Nephron progenitor cell (in vitro differentiated cells): ENCODE measurements at places on chromosomes 5 and 9.

DNA sequence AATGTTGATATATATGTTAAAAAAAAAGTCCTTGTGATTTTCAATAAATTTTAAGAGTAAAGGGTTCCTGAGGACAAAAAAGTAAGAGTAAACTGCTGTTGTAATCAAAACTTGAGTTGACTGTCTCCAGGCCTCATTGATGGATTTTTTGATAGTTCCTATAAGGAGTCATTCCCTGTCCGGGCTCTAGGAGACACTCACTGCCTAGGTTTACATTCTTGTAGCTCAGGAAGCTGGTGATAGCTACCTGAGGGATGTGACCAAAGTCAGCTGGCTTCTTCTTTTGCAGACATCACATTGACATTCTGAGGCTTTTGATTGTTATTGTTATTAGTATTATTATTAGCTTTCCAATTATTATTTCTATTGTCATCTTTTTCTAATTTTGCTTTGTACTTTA lies 116.5 kb upstream of the FBXL7 start:
- no peak overlapping the region for H3K27ac ChIP-seq
- H3K27me3 ChIP-seq, result peaks cover 2% of the 10 kb centered on the region
- no peak overlapping the region for H3K4me3 ChIP-seq
- H3K4me1 ChIP-seq, result peaks cover 17% of the 10 kb centered on the region
- H3K36me3 ChIP-seq, result no peaks in the 10 kb centered on the region

DNA sequence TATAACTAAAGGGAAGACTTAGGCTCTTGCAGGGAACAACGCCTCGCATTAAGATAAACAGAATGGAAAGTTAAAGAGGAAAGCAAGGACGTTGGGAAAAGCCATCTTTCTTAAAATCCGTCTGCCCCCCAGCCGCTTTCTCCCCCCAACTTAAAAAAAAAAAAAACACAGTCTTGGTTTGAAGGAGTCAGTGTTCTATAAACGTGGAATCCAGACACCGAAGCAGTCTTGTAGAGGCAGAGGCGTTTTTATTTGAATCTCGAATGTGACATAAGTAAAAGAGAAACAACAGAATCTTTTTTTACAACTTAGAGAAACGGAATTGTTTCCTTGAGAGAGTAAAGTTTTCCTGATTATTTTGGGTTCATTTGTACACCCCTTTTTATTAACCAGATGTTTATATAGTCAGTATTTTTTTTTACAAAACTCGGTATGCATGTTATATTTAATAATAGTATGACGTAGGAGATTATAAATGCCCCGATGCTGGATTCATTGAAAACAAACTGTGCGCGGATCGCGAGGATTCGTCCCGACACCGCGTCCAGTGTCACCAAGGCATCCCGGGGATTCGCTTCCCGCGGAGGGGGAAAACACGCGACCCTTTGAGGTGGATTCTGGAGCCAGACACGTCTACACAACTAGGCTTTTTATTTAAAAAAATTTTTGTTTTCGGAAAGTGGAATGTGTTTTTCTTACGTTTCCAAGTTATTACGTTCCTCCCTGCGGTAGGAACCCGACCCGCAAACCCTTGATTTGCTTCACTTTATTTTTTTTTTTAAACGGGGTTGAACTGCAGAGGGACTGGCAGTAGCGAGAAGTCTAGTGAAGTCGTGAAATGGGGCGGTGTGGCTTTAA lies 6.7 kb downstream of the PTCH1 start:
- H3K27me3 ChIP-seq, result peaks cover 11% of the 10 kb centered on the region
- H3K27ac ChIP-seq, result peak overlapping the region; percentile 100
- H3K36me3 ChIP-seq, result no peaks in the 10 kb centered on the region

GRCh38 chr5:142176255-142176654 lies 67.7 kb downstream of the NDFIP1 start:
- H3K27me3 ChIP-seq, result no peaks in the 10 kb centered on the region
- no peak for DNase-seq
- no peak overlapping the region for H3K27ac ChIP-seq
- H3K4me1 ChIP-seq, result peaks cover 26% of the 10 kb centered on the region

- no peaks in the 10 kb centered on the region for H3K4me1 ChIP-seq
- H3K27ac ChIP-seq, result no peak overlapping the region
- no peak overlapping the region for H3K4me3 ChIP-seq
- H3K36me3 ChIP-seq, result peaks cover 4% of the 10 kb centered on the region
- DNase-seq, result no peak
- no peaks in the 10 kb centered on the region for H3K27me3 ChIP-seq
Observed at GRCh38 chr5:80503641-80504040, 15.7 kb downstream of the FAM151B start.

- H3K36me3 ChIP-seq, result no peaks in the 10 kb centered on the region
- no peak for DNase-seq
- no peak overlapping the region for H3K27ac ChIP-seq
- H3K4me1 ChIP-seq, result no peaks in the 10 kb centered on the region
- no peak overlapping the region for H3K4me3 ChIP-seq
Observed at GRCh38 chr5:53008751-53009150, 19.6 kb downstream of the ITGA2 start.

GRCh38 chr9:35609820-35610163 lies 4.7 kb downstream of the TESK1 start:
- no peak overlapping the region for H3K4me3 ChIP-seq
- H3K27ac ChIP-seq, result no peak overlapping the region
- no peak for DNase-seq
- H3K4me1 ChIP-seq, result peaks cover 17% of the 10 kb centered on the region
- H3K27me3 ChIP-seq, result peaks cover 33% of the 10 kb centered on the region
- peaks cover 11% of the 10 kb centered on the region for H3K36me3 ChIP-seq

DNA sequence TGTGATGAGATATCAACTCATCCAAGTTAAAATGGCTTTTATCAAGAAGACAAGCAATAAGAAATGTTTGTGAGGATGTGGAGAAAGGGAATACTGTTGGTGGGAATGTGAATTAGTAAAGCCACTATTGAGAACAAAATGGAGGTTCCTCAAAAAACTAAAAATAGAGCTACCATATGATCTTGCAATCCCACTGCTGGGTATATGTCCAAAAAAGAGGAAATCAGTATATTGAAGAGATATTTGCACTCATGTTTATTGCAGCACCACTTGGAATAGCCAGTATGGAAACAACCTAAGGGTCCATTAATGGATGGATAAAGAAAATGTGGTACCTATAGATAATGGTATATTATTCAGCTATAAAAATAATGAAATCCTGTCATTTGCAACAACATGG lies 25.1 kb downstream of the PPIP5K2 start:
- DNase-seq, result no peak
- no peak overlapping the region for H3K27ac ChIP-seq

- no peak overlapping the region for H3K4me3 ChIP-seq
- DNase-seq, result no peak
- peaks cover 17% of the 10 kb centered on the region for H3K27me3 ChIP-seq
- H3K27ac ChIP-seq, result no peak overlapping the region
Observed at GRCh38 chr9:113436728-113437515, 26.4 kb downstream of the C9orf43 start.

DNA sequence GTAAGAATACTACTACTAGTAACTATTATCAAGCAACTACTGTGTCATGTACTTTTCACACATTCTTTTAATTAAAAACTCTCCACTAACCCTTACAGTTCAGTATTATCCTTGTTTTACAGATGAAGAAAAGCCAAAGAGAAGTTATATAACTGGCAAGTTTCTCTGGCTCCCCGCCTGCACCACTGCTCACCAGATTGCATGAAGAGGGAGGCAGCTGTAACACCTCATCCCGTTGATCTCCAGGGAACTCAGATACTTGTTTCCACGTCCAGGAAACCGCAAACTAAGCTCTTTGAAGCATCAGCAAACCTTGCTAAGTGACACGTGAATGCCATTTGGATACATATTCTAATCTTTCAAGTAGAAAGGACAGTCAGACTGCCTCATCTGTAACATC lies 70.3 kb downstream of the RIGI start:
- no peaks in the 10 kb centered on the region for H3K4me1 ChIP-seq
- H3K36me3 ChIP-seq, result peaks cover 36% of the 10 kb centered on the region
- H3K4me3 ChIP-seq, result no peak overlapping the region
- no peaks in the 10 kb centered on the region for H3K27me3 ChIP-seq
- DNase-seq, result no peak
- no peak overlapping the region for H3K27ac ChIP-seq

DNA sequence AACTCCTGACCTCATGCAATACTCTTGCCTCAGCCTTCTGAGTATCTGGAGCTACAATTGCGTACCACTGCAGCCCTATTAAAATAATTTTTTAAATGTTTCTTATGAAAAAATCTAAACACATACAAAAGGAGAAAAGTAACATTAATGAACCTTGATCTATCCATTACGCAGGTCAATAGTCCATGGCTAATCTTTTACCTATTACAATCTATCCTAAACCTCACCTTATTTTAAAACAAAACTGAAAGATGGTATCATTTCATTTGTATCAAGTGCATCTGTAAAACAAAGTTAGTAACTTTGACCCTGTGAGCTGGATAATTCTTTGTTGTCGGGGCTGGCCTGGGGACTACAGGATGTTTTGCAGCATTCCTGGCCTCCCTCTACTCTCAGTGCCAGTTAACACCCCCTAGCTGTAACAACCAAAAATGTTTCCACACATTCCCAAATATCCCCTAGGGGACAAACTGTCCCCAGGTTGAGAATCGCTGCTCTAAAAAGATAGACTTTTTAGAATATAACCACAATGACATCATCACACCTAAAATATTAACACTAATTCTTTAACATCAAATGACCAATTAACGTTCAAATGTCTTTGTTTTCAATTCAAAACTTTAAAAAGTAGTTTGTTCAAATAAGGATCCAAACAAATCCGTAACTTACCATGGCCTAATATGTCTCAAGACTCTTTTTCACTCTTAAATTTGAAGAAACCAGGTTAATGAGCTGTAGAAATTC lies 54.8 kb downstream of the RNF38 start:
- H3K36me3 ChIP-seq, result peaks cover 92% of the 10 kb centered on the region
- H3K27ac ChIP-seq, result no peak overlapping the region
- no peak overlapping the region for H3K4me3 ChIP-seq
- H3K4me1 ChIP-seq, result no peaks in the 10 kb centered on the region

GRCh38 chr5:127936439-127936972 lies 147.1 kb upstream of the SLC12A2 start:
- no peaks in the 10 kb centered on the region for H3K36me3 ChIP-seq
- peaks cover 47% of the 10 kb centered on the region for H3K4me1 ChIP-seq
- peaks cover 11% of the 10 kb centered on the region for H3K27me3 ChIP-seq
- DNase-seq, result no peak

DNA sequence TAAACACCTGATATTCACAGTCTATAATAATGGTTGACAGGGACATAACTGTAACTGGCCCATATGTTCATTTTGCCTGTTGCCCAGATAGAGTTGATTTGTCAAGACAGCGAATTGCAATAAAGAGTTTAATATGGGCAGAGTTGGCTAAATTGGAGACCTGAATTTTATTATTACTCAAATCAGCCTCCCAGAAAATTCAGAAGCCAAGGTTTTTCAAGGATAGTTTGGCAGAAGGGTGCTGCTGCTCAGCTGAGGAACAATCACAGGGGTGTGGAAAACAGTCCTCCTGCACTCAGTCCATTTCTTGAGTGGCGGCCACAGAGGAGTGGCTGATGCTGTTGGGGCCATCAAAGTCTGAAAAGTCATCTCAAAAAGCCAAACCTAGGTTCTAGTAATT lies 19.0 kb downstream of the ANXA2R start:
- no peak overlapping the region for H3K4me3 ChIP-seq
- H3K4me1 ChIP-seq, result peaks cover 37% of the 10 kb centered on the region
- no peak for DNase-seq
- H3K27ac ChIP-seq, result no peak overlapping the region

GRCh38 chr9:121537283-121537682 lies 37.6 kb upstream of the GGTA1 start:
- peaks cover 17% of the 10 kb centered on the region for H3K27me3 ChIP-seq
- H3K4me1 ChIP-seq, result peaks cover 10% of the 10 kb centered on the region
- no peaks in the 10 kb centered on the region for H3K36me3 ChIP-seq
- H3K27ac ChIP-seq, result peak overlapping the region; percentile 24

GRCh38 chr5:6176102-6176693 lies 202.1 kb downstream of the MED10 start:
- DNase-seq, result no peak
- peaks cover 33% of the 10 kb centered on the region for H3K27me3 ChIP-seq
- no peak overlapping the region for H3K4me3 ChIP-seq

GRCh38 chr9:111610149-111610548 lies 10.7 kb upstream of the PTGR1 start:
- peaks cover 28% of the 10 kb centered on the region for H3K27me3 ChIP-seq
- no peak for DNase-seq
- H3K36me3 ChIP-seq, result no peaks in the 10 kb centered on the region
- H3K4me3 ChIP-seq, result no peak overlapping the region
- H3K27ac ChIP-seq, result no peak overlapping the region

- no peak overlapping the region for H3K4me3 ChIP-seq
- H3K4me1 ChIP-seq, result peaks cover 12% of the 10 kb centered on the region
- no peaks in the 10 kb centered on the region for H3K36me3 ChIP-seq
- no peak for DNase-seq
- H3K27ac ChIP-seq, result no peak overlapping the region
- H3K27me3 ChIP-seq, result peaks cover 24% of the 10 kb centered on the region
Observed at GRCh38 chr5:6182271-6182815, 196.0 kb downstream of the MED10 start.

GRCh38 chr5:31479706-31480105 lies 52.2 kb downstream of the DROSHA start:
- no peak overlapping the region for H3K27ac ChIP-seq
- H3K4me3 ChIP-seq, result no peak overlapping the region
- DNase-seq, result no peak
- no peaks in the 10 kb centered on the region for H3K4me1 ChIP-seq

DNA sequence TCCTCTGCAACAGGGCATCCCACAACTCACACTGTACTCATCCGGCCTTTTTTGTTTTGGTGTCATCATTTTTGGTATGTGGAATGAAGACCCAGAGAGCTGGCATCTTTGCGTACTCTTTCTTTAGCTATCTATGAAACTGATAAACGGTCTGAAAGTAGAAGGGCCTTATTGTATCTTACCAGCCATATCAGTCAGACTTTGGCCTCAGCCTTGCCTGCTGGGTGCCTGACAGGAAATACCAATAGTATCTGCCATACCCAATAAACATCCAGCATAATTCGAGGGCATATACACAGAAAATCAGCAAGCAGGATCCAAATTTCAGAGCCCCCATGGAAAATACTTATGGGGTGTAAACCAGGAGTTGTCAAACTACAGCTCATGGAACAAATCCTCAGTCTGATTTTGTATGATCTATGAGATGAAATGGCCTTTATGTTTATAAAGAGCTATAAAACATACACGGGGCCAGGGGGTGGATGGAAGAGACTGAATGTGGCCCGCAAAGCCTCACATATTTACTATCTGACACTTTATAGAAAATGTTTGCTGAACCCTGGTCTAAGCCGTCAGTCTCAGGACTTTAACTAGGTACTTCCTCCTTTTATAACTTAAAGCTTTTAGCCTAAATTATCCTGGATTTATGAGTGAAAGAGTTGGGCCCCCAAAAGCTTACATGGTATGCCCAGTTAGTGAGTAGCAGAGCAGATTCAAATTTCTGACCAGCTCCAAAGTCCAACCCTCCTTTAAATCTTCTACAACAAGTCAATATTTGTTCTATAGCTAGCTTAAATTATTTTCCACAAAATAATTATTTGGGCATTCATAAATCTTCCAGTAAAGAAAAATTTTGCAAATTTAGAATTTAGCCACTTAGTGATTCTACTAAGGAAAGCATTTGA lies 308.0 kb upstream of the PUM3 start:
- DNase-seq, result no peak
- no peak overlapping the region for H3K4me3 ChIP-seq
- H3K27ac ChIP-seq, result peak overlapping the region; percentile 68
- no peaks in the 10 kb centered on the region for H3K4me1 ChIP-seq
- H3K36me3 ChIP-seq, result no peaks in the 10 kb centered on the region
